Right ventricle myocardium superior (tissue), 1 donor: ENCODE measurements at places on chromosomes 13 and 19. TPM values are rescaled to one million over a fixed set of nuclear protein-coding genes. Genes with fewer than 3 reads are reported as not detected.

GRCh38 chr19:3175781-3176714 is 2.5 kb upstream of the S1PR4 start:
- no peak for DNase-seq

DNA sequence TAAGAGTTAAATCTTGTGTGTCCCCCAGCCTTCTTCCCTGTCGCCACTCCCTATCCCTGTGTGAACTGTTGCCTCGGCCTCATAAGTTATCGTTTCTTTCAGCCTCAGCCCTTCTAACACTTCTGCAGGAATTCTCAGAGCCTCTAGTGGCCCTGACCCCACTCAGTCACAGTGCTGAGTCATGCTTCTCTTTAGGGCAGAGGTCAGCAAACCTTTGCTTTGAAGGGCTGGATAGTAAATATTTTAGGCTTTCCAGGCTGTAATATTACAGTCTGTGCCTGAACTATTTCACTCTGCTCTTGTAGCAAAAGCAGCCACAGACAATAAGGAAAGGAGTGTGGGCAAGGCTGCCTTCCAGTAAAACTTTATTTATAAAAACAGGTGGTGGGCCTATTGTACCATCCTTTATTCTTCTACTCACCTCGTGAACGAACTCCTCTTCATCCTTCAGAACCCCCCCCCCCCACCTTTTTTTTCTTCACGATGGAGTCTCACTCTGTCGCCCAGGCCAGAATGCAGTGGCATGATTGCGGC is 22.1 kb downstream of the MYO9B start:
- DNase-seq = no peak

DNA sequence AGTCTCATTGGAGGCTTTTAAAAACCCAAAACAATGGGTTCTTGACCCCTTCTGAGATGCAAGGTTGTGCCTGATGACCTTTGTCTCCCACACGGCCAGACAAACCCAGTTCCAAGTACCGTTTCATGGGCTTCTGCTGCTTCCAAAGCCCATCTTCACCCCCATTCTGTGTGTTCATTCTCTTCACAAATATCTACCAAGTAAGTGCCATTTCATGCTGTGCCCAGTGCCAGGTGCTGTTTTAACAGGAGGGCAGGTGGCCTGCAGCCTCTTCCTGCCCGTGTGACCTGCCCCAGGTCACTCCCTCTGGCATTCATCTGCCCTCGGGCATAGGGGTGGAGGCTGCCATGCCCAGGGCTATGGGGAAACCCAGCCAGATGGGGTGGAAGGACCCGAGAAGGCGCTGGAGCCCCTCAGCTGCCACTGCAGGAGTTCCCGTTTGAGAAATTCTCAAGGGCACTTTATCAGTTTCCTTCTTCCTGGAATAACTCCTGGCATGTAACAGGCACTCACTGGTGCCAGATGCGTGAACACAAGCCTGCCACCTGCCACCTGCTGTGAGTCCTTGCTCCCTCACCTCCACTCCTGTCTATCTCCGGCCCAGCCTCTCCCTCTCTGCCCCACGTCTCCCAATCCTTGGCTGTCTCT is 12.5 kb downstream of the CAPN12 start:
- no peak for DNase-seq

- DNase-seq = no peak
Observed at GRCh38 chr19:55679343-55680257, 4.6 kb downstream of the EPN1 start.

The CD37 gene
- 4.0 TPM for total RNA-seq

The TUBGCP3 gene
- total RNA-seq = 14.1 TPM

The VAV1 gene
- 2.8 TPM for total RNA-seq

The PTH2 gene
- not detected for total RNA-seq
